ENCODE measurements at places on chromosomes 7 and 10. TPM values are rescaled to one million over a fixed set of nuclear protein-coding genes. Genes with fewer than 3 reads are reported as not detected.

DNA sequence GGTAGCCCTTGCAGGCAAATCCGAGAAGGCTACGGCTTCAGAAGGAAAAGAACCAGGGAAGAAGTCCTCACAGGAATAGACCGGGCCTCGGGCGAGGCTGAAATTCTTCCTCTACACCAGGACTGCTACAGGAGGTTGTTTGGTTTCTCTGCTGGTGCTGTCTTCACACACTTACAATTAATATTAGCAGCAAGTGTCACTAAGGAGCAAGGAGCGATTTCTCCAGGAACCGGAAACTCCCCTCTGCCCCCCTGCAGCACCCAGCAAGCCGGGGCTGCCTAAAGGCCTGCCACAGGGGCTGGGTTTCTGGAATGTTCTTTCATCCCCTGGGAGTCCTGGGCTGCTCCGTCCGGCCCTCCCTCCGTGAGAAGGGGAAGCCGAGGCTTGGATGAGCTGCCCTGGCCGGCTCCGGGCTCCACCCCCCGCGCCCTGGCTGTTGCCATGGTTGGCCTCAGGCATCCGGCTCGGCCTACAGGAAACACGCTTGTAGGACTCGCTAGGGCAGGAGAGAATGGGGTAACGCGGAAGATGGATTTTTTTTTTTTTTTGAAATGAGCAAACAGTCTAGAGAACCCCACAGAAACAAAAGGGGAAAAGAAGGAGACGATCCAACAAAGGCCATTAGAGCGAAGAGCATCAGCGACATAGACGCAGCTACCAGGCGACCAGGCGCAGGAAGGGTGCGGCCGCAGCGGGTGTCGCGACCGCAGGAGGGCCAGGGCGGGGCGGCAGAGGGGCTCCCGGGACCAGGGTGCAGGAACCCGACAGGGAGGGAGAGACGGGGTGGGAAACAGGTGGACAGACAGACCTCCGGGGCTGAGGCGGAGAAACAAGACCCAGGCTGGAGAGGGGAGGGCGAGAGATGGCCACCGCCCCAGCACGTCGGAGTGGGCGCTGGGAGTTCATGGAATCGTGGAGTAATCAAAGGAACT, 33.0 kb downstream of the EN2 start:
- no peak for DNase-seq

DNA sequence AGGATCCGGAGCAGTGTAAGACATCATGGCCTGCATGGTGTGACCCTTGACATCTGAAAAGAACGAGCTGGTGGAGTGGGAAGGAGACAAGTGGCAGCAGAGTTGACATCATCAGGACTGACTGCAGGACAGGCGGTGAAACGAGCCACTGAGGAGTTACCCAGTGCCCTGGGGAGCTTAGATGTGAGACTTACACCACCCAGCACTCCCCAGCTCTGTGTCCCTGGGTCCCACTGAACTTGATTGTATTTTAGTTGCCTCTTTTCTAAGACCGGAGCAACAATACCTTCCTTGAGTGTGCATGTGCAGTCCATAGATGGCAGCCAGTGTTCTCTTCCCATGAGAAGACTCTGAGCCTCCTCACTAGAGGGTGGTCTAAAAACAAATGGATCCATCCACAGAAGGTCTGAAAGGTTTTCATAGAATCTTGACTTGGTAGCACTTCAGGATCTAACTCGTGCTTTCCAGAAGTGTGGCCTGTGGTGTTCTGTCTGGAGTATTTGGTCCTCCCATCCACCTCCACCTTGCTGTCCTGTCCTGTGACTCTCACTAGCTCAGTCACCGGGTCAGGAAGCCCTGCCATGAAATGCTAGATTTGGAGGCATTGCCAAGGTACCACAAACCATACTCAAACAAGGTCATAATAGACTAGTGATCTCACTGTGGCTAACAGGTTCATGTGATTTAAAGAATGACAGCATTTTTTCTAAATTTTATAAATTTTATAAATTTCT, 59.0 kb downstream of the IKZF1 start:
- no peak for DNase-seq

DNA sequence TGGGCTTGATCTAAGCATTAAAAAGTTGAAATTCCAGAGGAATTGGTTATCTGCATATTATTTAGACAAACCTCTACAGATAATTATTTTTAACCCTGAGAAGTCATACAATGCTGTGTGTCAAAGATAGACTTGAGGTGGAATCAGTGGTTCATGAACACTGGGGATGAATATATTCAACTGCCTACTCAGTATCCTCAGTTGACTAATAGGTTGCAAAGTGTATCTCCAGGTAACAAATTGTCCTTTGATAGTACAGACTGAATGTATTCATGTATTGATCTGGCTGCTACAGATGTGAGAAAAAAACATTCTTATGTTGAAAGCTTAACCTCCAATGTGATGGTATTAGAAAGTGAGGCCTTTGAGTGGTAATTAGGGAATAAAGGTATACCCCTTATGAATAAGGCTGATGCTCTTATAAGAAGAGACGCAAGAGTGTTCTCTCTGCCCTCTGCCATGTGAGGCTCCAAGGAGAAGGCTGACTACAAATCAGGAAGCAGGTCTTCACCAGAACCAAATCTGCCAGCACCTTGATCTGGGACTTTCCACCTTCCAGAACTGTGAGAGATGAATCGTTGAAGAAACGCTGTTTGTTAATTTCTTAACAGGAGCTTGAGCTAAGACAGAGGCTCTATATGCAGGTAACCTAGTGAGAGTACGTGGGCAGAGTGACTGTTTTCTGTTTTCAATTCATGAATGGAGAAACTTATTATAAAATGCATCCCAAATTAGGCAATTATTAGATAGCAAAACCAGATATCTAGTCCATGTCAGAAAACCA, 7.5 kb downstream of the MRPL32 start:
- DNase-seq: no peak

The ACSL5 gene
- total RNA-seq: 15.8 TPM

The ZPBP gene
- total RNA-seq: not detected

Data from breast epithelium (tissue), 4 donors.